ENCODE measurements at places on chromosomes 1 and 21.

GRCh38 chr21:17089091-17089491, 423.8 kb upstream of the CXADR start:
- no peak for DNase-seq

DNA sequence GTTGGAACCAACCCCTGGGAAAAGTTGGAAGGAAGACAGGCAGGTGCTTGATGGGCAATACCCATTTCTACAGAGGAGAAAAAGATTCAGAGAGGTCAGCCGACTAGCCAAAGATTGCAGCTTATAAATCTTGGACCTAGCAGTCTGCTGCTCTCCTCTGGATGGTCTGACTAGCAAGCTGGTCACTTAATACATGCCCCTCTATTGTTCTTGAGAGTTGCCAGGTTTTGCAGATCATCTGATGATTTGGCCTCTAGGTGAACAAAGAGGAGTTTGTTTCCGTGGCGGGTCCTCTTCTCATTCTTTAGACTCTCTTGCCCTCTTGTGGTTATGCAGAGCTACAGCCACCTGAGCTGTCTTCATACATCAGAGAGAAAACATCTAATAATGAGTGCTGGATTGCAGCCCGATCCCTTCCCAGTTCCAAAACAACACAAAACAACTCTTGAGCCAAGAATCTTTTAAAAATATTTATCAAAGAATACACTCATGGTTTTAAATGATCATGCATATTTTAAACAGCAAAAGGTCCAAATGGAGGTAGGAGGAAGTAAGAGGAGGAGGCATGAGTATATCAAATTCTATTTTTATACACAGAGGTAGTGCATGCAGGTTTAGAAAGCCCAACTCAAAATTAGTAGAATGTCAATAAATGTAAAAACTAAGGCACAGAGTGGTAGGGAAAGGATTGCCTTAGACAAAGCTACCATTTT, 115.7 kb downstream of the SLC30A10 start:
- peak; percentile 34 for DNase-seq

DNA sequence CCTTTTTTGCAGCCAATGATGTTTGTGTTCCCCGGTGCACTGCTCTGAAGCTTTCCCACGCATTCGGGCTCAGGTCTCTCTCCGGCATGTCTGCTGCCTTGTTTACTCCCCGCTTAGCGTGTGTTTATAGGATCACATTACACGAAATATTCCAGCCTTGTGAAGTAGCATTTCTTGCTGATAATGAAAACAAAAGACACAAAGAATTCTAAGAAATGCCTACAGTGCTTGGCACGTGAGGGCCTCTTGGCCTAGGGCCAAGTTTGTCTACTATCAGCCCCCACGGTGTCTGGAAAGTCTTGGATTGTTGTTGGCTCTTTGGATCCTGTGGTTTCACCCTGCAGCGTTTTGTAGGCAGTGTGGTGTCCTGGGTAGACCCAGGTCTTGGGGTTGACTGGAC, 11.2 kb upstream of the GSTM4 start:
- no peak for DNase-seq

DNA sequence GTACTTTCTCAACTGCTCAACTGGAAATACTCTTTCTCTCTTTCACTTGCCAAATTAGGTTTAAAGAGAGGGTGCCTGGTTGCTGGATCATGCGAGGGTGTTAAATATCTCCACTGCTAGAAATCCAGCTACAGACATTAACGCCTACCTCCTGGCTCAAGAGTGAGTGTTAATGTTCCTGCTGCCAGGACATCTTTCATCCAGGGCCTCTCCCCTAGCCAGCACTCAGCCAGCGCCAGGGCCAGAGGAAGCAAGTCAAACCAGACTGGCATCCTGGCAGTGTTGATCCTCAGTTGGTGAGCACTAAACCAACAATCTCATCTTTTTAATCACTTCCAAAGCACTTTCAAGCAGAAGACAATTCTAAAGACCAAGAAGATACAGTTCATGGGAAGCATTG, 92.9 kb upstream of the BARHL2 start:
- DNase-seq = no peak

GRCh38 chr1:174225499-174226204, 66.3 kb downstream of the RABGAP1L start:
- no peak for DNase-seq

GRCh38 chr1:234488054-234489006, 9.4 kb upstream of the TARBP1 start:
- peak; percentile 85 for DNase-seq

DNA sequence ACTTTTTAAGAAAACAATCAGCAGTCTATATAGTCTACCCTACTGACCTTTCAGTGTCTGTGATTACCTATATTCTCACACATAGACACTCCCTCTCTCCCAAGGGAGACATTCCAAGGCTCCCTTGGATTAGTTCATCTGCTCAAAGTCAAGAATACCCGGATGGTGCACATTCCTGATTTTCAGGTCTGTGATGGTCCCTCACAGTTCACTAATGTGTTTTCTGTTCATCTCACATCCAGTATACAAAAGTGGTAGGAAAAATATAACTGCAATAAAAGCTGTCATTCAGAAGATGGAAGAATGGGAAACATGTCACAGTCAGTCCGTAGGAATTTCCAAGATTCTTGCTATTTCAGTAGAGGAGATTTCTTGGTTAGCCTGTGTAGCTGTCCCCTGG, 224.1 kb upstream of the CACYBP start:
- DNase-seq = no peak

DNA sequence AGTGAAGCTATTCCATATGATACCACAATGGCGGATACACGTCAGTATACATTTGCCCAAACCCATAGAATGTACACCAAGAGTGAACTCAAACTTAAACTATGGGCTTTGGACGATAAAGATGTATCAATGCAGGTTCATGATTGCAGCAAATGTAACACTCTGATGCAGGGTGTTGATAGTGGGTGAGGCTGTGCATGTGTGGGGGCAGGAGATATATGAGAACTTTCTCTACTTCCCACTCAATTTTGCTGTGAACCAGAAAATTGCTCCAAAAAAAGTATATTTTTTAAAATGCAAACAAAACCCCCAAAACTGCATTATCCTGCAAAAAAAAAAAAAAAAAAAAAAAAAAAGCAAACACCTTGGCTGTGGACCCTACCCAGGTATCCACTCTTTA, 3.4 kb downstream of the ATP1A2 start:
- DNase-seq = no peak
